ENCODE measurements at places on chromosomes 1 and 21. TPM values are rescaled to one million over a fixed set of nuclear protein-coding genes. Genes with fewer than 3 reads are reported as not detected.

DNA sequence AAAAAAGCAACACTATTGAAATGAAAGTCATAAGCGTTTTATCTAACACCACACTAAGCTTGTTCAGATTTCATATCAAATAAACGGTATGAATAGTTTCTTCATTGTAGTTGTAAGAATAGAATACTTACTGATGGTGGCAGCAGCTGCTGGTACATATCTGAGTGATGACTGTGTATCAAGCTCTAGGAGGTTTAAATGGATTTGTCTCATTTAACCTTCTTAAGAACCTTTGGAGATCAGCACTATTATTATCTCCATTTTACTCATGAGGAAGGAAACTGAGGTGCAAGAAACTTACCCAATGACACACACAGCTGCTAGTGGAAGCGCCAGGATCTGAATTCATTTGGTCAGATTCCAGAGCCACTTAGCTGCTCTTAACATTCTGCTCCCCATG is 104.0 kb downstream of the EIF4G3 start:
- no peak overlapping the region for H3K4me3 ChIP-seq
- H3K27ac ChIP-seq = no peak overlapping the region
- peaks cover 8% of the 10 kb centered on the region for H3K36me3 ChIP-seq
- H3K4me1 ChIP-seq = peaks cover 28% of the 10 kb centered on the region
- no peak for DNase-seq

- H3K27me3 ChIP-seq = peaks cover 2% of the 10 kb centered on the region
- H3K27ac ChIP-seq = no peak overlapping the region
- no peak overlapping the region for H3K4me3 ChIP-seq
- peaks cover 17% of the 10 kb centered on the region for H3K4me1 ChIP-seq
- DNase-seq = no peak
- no peaks in the 10 kb centered on the region for H3K36me3 ChIP-seq
Measured at GRCh38 chr1:203173566-203173965, 2.1 kb downstream of the MYBPH start.

- no peak for DNase-seq
- H3K27me3 ChIP-seq = no peaks in the 10 kb centered on the region
- peaks cover 25% of the 10 kb centered on the region for H3K4me1 ChIP-seq
Measured at GRCh38 chr21:36964827-36965719, 1.4 kb downstream of the HLCS start.

GRCh38 chr1:51784997-51785421 is 93.5 kb downstream of the NRDC start:
- no peak overlapping the region for H3K27ac ChIP-seq
- DNase-seq = no peak
- H3K36me3 ChIP-seq = peaks cover 80% of the 10 kb centered on the region
- H3K4me3 ChIP-seq = no peak overlapping the region

DNA sequence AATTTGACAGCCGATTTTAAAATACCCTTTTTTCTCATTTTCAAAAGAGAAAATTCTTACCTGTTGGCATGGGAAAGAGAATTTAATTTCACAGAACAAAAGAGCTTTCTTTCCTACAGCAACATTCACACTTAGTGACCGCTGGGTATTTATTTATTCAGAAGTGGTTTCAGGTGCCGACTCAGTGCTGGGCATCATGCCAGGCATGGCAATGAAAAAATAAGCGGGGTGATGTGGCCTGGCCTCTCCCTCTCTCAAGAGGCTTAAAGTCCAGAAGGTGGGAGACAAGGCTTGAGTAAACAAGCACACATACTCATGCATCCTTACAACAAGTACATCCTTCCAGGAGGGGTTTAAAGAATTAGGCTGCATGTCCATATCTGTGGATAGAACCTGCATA is 4.1 kb upstream of the PCP4 start:
- no peak overlapping the region for H3K4me3 ChIP-seq
- no peaks in the 10 kb centered on the region for H3K4me1 ChIP-seq
- DNase-seq = no peak
- no peaks in the 10 kb centered on the region for H3K27me3 ChIP-seq
- H3K36me3 ChIP-seq = no peaks in the 10 kb centered on the region

GRCh38 chr1:67957066-67957465 is 93.4 kb downstream of the DIRAS3 start:
- no peaks in the 10 kb centered on the region for H3K36me3 ChIP-seq
- H3K27ac ChIP-seq = no peak overlapping the region
- DNase-seq = no peak

DNA sequence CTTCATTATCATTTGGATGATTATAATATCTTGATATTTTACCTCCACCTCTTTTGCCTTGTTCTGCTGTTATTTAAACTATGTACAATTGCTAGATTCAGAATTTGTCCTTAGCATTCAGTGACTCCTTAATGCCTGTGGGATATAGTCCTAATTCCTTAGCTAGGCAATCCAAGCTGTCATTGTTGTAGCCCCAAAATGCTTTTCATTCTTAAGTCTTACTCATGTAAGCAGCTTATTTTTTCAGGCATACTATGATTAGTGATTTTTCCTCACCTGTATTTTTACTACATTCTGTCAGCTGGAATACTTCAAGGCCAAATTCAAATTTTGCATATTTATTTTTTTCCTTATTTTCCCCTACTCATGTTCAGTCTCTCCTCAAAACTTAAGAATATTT is 13.4 kb downstream of the PKN2 start:
- H3K4me3 ChIP-seq = no peak overlapping the region
- DNase-seq = no peak
- no peaks in the 10 kb centered on the region for H3K27me3 ChIP-seq

DNA sequence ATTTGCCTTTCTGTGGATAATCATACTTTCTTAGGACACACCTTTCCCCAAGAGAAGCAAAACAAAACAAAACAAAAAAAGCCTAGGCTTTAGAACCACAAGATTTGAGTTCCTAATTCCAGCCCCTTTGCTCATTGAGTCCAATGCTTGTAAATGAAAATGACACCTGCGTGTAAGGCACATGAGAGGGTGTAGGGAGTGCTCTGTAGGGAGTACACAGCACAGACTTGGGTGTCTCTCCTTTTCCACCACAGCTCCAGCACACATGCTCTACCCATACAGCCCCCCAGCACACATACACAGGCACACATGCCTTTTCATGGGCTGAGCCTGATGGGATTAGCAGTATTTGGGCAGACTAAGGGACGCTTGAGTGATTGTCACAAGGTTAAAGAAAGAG is 9.2 kb upstream of the NGF start:
- no peaks in the 10 kb centered on the region for H3K27me3 ChIP-seq
- H3K27ac ChIP-seq = no peak overlapping the region
- no peaks in the 10 kb centered on the region for H3K36me3 ChIP-seq
- DNase-seq = no peak
- no peak overlapping the region for H3K4me3 ChIP-seq
- H3K4me1 ChIP-seq = no peaks in the 10 kb centered on the region

DNA sequence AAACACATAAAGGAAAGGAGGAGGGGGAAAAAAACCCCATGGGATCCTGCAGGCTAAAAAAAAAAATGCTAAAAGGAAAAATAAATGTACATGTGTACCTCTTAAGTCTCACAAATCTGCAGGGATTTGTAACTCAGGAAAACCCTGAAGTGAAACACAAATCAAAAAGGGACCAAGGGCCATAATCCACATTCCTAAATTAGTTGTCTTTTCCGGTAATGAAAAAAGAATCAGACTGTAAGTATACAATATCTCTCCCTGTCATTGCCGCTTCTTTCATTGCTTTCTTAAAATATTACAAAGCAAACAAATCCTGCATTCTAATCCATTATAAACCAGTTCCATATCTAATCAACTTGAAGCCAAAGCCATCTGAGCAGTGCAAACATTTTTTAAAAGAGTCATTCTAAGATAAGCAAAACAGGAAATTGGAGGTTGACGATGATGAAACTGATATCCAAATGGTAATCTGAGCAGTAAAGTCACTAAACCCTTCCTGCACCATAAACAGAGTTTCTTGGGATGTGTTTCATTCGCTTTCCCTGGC is 58.7 kb upstream of the SIM2 start:
- H3K4me3 ChIP-seq = no peak overlapping the region
- H3K4me1 ChIP-seq = no peaks in the 10 kb centered on the region
- H3K36me3 ChIP-seq = no peaks in the 10 kb centered on the region
- no peak overlapping the region for H3K27ac ChIP-seq
- H3K27me3 ChIP-seq = 0 out of 3 replicates have a peak, but pooled peaks cover 8% of the 10 kb centered on the region

- H3K36me3 ChIP-seq = no peaks in the 10 kb centered on the region
- H3K4me3 ChIP-seq = no peak overlapping the region
- peak; percentile 39 for DNase-seq
- H3K27me3 ChIP-seq = no peaks in the 10 kb centered on the region
- H3K4me1 ChIP-seq = peaks cover 61% of the 10 kb centered on the region
Measured at GRCh38 chr1:206709772-206710459, 25.2 kb downstream of the MAPKAPK2 start.

- H3K27ac ChIP-seq = no peak overlapping the region
- DNase-seq = no peak
- H3K27me3 ChIP-seq = no peaks in the 10 kb centered on the region
- H3K4me3 ChIP-seq = no peak overlapping the region
- peaks cover 3% of the 10 kb centered on the region for H3K4me1 ChIP-seq
Measured at GRCh38 chr1:201894343-201895119, 5.8 kb downstream of the SHISA4 start.

- H3K4me1 ChIP-seq = no peaks in the 10 kb centered on the region
- H3K27ac ChIP-seq = no peak overlapping the region
- DNase-seq = no peak
- no peak overlapping the region for H3K4me3 ChIP-seq
- no peaks in the 10 kb centered on the region for H3K36me3 ChIP-seq
Measured at GRCh38 chr1:70090875-70091274, 114.5 kb downstream of the LRRC40 start.

- no peak overlapping the region for H3K27ac ChIP-seq
- DNase-seq = peak; percentile 30
- H3K27me3 ChIP-seq = no peaks in the 10 kb centered on the region
Measured at GRCh38 chr1:84492726-84493125, 13.5 kb upstream of the SPATA1 start.

GRCh38 chr1:64240206-64240605 is 36.8 kb downstream of the UBE2U start:
- DNase-seq = no peak
- H3K27me3 ChIP-seq = no peaks in the 10 kb centered on the region
- no peaks in the 10 kb centered on the region for H3K36me3 ChIP-seq
- no peak overlapping the region for H3K4me3 ChIP-seq
- H3K4me1 ChIP-seq = peaks cover 10% of the 10 kb centered on the region

DNA sequence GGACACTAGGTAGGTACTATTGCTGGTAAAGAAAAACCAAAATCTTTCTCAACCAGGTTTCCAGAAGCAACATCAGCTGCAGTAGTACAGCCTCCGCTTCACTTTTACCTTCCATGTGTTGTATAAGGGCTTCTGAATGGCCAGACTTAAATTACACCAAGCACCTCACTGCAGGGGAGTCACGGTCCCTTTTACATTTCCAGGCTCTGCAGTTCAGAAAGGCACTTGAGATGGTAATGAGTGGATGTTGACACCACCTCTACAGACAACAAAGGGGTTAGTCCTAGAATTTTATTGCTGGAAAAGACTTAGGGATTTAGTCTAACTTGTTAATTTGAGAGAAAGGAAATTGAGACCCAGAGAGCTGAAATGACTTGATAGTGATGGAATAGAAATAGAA is 12.0 kb upstream of the DUSP12 start:
- no peak for DNase-seq
- no peak overlapping the region for H3K27ac ChIP-seq
- H3K36me3 ChIP-seq = no peaks in the 10 kb centered on the region
- H3K4me1 ChIP-seq = no peaks in the 10 kb centered on the region
- no peak overlapping the region for H3K4me3 ChIP-seq

GRCh38 chr21:33493756-33494155 is 2.2 kb upstream of the DNAJC28 start:
- no peak for DNase-seq
- H3K27ac ChIP-seq = no peak overlapping the region
- peaks cover 30% of the 10 kb centered on the region for H3K4me1 ChIP-seq

DNA sequence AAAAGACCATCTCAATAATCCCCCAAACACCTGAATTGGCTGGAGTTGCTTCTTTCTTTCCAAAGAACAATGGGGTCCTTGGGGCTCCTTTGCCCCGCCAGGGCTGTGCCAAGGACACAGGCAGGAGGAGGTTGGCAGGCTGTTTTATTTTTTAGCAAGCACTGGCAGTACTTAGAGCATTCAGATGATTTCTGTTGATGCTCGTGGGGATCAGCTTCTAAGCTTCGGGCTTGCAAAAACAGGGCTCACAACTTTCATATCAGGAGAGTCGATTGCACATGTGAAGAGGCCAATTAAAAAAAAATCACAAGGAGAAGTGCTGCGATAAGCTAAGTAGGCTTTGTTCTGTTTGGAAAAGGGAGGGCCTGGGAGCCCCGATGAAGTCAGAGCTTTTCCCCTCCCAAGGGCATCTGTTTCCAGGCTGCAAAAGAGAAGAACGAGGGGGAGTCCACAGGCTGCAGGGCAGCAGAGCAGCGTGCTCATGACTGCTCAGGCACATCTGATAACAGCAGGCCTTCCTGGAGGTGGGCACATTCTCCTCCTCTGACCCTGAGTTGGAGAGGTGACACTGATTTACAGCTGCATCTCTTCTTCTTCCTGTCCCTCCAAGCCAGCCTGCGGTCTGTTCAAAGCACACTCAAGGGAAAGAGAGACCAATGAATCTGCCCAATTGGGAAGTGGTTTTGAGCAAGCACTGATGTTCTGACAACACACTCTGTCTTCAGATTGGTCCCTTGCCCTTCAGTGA is 27.3 kb upstream of the BCAR3 start:
- H3K27ac ChIP-seq = no peak overlapping the region
- peaks cover 59% of the 10 kb centered on the region for H3K4me1 ChIP-seq
- DNase-seq = no peak
- H3K27me3 ChIP-seq = no peaks in the 10 kb centered on the region
- H3K4me3 ChIP-seq = no peak overlapping the region

GRCh38 chr1:231583376-231583775 is 43.2 kb upstream of the DISC1 start:
- no peak overlapping the region for H3K27ac ChIP-seq
- H3K27me3 ChIP-seq = no peaks in the 10 kb centered on the region
- no peak for DNase-seq
- H3K36me3 ChIP-seq = no peaks in the 10 kb centered on the region
- H3K4me1 ChIP-seq = no peaks in the 10 kb centered on the region

GRCh38 chr1:88291611-88292354 is 392.3 kb upstream of the PKN2 start:
- no peak overlapping the region for H3K27ac ChIP-seq
- DNase-seq = no peak
- no peaks in the 10 kb centered on the region for H3K4me1 ChIP-seq
- H3K36me3 ChIP-seq = no peaks in the 10 kb centered on the region
- no peaks in the 10 kb centered on the region for H3K27me3 ChIP-seq
- H3K4me3 ChIP-seq = no peak overlapping the region

GRCh38 chr1:15618655-15619525 is 1.6 kb downstream of the DDI2 start:
- no peaks in the 10 kb centered on the region for H3K27me3 ChIP-seq
- peaks cover 64% of the 10 kb centered on the region for H3K4me1 ChIP-seq
- peak overlapping the region; percentile 100 for H3K4me3 ChIP-seq
- peak; percentile 94 for DNase-seq
- no peaks in the 10 kb centered on the region for H3K36me3 ChIP-seq

Gene KCNJ10
- polyA plus RNA-seq = 10.3 TPM

Gene TTF2
- 12.8 TPM for polyA plus RNA-seq

Gene KDF1
- 7.4 TPM for polyA plus RNA-seq

Gene CFHR3
- not detected for polyA plus RNA-seq

Gene MPL
- not detected for polyA plus RNA-seq

Gene MROH9
- polyA plus RNA-seq = not detected

Gene DYRK3
- polyA plus RNA-seq = 0.50 TPM

Gene AGT
- 2,071 TPM for polyA plus RNA-seq

Gene PRR9
- polyA plus RNA-seq = not detected

Measured in HepG2 (cell line).